ENCODE measurements at places on chromosomes 12 and 14.
A peak's percentile ranks its signal among the peaks of the same experiment; 100 is the strongest.

DNA sequence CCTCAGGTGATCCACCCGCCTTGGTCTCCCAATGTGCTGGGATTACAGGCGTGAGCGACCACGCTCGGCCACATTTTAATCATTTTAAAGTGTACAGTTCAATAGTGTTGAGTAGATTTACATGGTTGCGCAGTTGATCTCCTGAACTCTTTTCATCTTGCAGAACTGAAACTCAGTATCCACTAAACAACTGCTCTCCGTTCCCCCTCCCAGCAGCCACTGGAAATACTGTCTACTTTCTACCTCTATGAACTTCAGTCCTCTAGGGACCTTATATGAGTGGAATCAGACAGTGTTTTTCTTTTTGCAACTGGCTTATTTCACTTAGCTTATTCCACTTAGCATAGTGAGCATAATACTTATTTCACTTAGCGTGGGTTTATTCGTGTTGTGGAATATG is 53.7 kb downstream of the KCTD10 start:
- no peak for DNase-seq

- peak; percentile 86 for DNase-seq
Observed at GRCh38 chr14:67426983-67427606, 15.1 kb upstream of the PLEK2 start.

DNA sequence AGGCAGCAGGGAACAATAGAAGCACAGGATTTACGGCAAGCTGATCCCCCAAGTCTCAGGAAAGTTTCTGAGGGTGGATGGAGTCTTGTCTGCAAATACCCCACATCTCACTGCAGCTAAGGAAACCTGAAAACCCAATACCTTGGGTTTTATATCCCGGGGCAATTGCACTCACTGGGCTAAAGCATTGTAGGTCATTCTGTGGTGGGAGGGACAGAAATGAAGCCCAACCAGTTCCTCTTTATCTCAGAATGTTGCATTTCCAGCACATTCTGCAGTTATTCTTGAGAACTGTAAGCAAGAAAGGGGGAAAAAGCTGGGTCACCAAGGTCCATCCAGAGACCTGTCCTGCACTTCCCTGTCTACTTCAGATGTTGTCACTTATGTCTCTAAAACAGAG is 39.8 kb downstream of the C12orf42 start:
- DNase-seq, result no peak

- DNase-seq, result no peak
Observed at GRCh38 chr12:117439531-117440001, 78.1 kb upstream of the NOS1 start.

- DNase-seq, result no peak
Observed at GRCh38 chr12:31227401-31227981, 98.5 kb downstream of the SINHCAF start.

- DNase-seq, result peak; percentile 73
Observed at GRCh38 chr12:54082397-54082892, 28.8 kb downstream of the HOXC4 start.

- DNase-seq, result no peak
Observed at GRCh38 chr12:70774055-70774454, 136.8 kb upstream of the PTPRB start.

GRCh38 chr14:27845902-27846301 is 920.7 kb upstream of the FOXG1 start:
- DNase-seq, result no peak

GRCh38 chr14:64503434-64504309 is at the start of gene ZBTB25:
Gene ZBTB25 (minus strand): TSS chr14:64503838. CDS start chr14:64490533, 13,305 bp downstream.
- DNase-seq, result peak; percentile 96

DNA sequence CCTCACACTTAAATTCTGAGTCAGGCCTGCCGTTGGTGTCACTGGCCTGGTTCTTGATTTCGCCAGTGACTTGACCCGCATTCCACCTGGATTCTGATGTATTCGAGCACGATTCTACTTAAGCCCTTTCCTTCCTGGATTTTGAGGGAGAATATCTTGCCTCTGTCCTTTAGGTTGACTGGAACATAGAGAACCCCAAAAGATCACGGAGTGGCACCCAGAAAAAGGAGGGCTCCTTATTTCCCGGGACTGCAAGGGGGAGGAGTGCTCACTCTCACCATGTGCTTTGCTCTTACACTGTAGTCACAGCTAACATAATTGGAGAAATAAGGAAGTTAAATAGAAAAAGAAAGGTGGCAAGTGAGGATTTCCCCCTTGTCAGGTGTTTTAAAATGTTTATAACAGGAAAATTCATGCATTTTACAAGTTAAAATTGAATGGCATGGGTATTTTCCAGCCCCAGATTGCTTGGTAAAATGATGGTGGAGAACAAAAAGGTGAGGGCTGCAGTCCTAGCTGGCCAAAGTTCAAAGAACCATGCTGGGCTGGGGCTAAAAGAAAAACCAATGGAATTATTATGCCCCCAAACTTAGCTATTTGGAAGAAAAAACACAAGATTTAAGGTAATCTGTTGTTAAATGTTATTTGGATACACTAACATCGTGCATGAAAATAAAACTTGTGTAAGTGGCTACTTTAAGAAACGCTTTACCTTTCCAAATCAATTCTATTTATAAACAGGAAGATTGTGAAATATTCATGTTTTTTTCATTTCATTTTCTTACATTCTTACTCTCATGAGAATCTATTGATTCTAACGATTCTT is 8.9 kb downstream of the FOXA1 start:
- no peak for DNase-seq

- no peak for DNase-seq
Observed at GRCh38 chr12:16449459-16449858, 102.0 kb downstream of the MGST1 start.

Measured in sigmoid colon (tissue), 7 donors.